ENCODE measurements at places on chromosomes 12 and 14. TPM values are rescaled to one million over a fixed set of nuclear protein-coding genes. Genes with fewer than 3 reads are reported as not detected.

- DNase-seq, result no peak
These were observed 166.3 kb upstream of the DAAM1 start for GRCh38 chr14:59022144-59022543.

GRCh38 chr12:21541773-21542172 lies 15.7 kb downstream of the SPX start:
- DNase-seq, result no peak

- no peak for DNase-seq
These were observed 117.7 kb upstream of the GARIN2 start for GRCh38 chr14:67071506-67071905.

- DNase-seq, result no peak
These were observed 58.5 kb downstream of the WNK1 start for GRCh38 chr12:810671-811415.

Gene RABGGTA
- 36.0 TPM for total RNA-seq

- DNase-seq, result no peak
These were observed 131.4 kb upstream of the CCDC175 start for GRCh38 chr14:59707778-59708561.

GRCh38 chr12:96084624-96085023 lies 49.2 kb upstream of the LTA4H start:
- DNase-seq, result no peak

Gene IQSEC3
- total RNA-seq, result 1.6 TPM

DNA sequence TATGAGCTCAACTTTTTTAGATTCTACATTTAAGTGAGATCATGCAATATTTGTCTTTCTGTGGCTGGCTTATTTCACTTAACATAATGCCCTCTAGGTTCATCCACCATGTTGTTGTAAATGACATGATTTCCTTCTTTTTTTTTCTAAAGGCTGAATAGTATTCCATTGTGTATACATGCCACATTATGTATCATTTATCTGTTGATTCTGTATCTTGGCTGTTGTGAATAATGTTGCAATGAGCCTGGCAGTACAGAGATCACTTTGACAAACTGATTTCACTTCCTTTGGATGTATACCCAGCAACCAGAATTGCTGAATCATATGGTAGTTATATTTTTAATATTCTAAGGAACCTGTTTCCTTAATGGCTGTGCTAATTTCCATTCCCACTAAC lies 19.1 kb downstream of the FBXW8 start:
- DNase-seq, result no peak

Gene C14orf93
- total RNA-seq, result 13.9 TPM

Gene GZMH
- 2.0 TPM for total RNA-seq

Gene MFAP5
- 6.8 TPM for total RNA-seq

- DNase-seq, result no peak
These were observed 124.2 kb downstream of the DENND5B start for GRCh38 chr12:31466768-31467167.

GRCh38 chr12:64756376-64756775 lies 2.8 kb downstream of the GNS start:
- DNase-seq, result no peak

Gene ADAM21
- 0.40 TPM for total RNA-seq

Gene CNOT2
- total RNA-seq, result 75.2 TPM

Gene OR6J1
- total RNA-seq, result not detected

Gene TBC1D30
- 17.1 TPM for total RNA-seq

DNA sequence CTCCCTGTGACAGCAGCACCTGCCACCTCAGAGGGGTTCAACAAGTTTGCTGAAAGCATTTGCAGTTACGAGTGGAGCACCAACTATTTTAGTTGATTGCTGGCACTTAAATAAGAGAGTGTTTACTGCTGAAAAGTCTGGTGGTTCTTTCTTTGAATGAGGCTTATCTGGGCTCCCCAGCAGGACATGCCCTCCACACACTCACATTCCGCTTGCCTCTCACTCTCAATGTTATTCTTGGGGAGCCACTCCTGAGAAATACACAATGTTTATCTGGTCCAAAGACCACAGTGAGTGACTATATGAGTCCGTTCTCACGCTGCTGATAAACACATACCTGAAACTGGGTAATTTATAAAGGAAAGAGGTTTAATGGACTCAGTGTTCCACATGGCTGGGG lies 31.9 kb downstream of the NT5DC3 start:
- no peak for DNase-seq

GRCh38 chr12:43015090-43015737 lies 425.7 kb upstream of the PRICKLE1 start:
- no peak for DNase-seq

DNA sequence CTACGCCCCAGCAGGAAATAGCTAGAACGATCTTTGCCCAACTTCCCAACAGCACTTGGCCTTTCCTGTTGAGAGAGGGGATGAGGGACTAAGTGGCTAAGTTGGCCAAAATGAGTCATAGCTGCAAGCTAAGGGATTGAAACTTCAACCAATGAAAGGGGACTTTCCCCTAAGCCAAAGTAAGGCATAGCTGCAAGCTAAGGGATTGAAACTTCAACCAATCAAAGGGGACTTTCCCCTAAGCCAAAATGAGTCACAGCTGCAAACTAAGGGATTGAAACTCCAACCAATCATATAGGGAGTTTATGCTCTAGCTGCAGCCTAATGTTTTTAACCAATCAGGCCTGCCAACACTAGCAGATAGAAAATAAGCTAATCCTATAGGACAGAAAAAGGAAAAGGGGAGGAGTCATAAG lies 100.5 kb upstream of the SSTR1 start:
- DNase-seq, result no peak

GRCh38 chr12:76080729-76081415 lies 3.6 kb downstream of the NAP1L1 start:
- no peak for DNase-seq

- DNase-seq, result peak; percentile 45
These were observed 21.7 kb upstream of the DUSP6 start for GRCh38 chr12:89373763-89374572.

Gene KRT6C
- not detected for total RNA-seq

Gene CYP27B1
- total RNA-seq, result 1.6 TPM

Gene SPRYD3
- total RNA-seq, result 68.4 TPM

Gene TAS2R10
- total RNA-seq, result 0.92 TPM

DNA sequence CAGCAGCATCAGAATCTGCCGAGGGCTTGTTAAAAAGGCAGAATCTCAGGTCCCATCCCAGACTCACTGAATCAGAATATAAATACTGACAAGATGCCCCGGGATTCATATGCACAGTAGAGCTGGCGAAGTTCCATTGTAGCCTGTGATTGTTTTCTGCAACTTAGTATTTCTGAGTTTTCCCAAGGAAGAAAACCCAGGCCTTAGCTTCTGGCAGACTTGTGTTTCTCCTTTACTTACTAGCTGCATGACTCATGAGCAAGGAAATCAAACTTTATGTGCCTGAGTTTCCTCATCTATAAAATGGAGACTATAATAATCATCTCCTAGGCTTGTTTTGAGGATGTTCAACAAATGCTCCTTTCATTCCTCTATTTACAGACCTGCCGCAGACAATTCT lies 278.5 kb upstream of the PLEKHG7 start:
- no peak for DNase-seq

Gene KLHL33
- 0.92 TPM for total RNA-seq

- no peak for DNase-seq
These were observed 120.7 kb upstream of the PTPRB start for GRCh38 chr12:70757830-70758493.

DNA sequence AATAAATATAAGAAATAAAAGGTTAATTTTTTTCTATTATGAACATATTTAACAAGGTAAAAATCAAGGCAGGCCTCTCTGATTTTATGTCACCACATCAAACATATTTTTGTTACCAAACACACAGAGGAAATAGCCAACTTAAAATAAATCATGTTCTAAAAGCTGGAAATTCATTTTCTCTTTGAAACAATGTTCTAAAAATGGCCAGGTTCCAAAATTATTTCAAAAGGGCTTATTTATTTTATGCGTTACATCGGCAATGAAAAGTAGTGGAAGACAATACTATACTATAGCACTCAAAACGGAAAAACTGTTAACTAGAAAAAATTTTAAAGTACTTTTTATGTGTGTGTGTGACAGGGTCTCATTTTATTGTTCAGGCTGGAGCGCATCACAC lies 24.0 kb upstream of the RASSF8 start:
- no peak for DNase-seq

Gene PPP1R3E
- total RNA-seq, result 24.4 TPM

GRCh38 chr12:25072906-25073650 lies 121.9 kb downstream of the DNAI7 start:
- DNase-seq, result no peak

Gene HRK
- 0.03 TPM for total RNA-seq

- no peak for DNase-seq
These were observed 1.7 kb upstream of the EIF5 start for GRCh38 chr14:103332143-103332919.

DNA sequence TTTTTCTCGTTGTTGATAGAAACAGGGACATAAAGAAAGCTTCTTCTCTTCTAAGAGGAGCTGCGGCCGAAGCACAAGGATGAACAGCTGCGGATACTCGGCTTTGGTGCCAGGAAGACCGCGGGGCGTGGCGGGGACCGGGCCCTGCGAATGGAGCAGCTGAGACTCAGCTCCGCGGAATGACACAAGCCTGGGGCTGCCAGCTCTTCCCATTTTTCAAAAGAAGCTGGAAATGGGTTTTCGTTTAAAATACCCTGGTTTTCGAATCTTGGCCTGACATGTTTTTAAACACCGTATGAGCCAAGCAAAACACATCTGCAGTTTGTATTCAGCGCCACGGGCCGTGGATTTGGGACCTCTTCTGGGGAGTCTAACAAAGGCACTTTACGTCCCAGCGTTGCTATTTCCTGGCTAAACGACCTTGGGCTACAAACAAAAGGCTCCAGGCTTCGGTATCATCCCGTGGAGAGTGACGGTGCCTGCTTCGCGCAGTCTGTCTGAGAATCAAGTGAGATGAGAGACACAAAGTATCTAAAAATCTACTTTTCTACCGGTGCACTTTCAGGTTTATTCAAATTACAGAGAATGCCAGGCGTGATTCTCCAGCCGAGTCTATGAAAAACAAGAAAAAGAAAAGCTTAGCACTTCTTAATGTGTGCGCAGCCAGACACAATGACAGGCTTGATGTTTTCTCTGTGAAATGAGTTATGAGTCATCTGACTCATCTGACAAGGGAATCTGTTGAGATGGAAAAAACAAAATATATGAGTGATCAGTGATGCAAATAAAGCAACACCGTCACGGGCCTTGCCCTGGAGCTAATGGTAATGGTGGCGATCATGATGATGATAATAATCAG lies 114.0 kb upstream of the TMEM132D start:
- peak; percentile 21 for DNase-seq

DNA sequence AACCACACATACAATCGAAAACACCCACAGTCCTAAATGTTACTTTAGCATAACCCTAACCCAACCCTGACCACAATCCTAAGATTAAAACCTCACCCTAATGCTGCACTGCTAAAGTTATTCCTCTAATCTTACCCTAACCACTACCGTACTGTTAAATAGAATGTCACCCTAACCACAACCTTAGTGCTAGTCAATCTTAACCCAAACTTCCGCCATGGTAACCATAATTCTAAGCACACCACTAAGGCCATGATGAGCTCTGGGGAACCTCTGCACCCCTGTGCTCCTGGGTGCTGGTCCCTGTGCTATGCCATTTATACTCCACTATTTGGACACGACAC lies 38.0 kb downstream of the LTBP2 start:
- DNase-seq, result no peak

DNA sequence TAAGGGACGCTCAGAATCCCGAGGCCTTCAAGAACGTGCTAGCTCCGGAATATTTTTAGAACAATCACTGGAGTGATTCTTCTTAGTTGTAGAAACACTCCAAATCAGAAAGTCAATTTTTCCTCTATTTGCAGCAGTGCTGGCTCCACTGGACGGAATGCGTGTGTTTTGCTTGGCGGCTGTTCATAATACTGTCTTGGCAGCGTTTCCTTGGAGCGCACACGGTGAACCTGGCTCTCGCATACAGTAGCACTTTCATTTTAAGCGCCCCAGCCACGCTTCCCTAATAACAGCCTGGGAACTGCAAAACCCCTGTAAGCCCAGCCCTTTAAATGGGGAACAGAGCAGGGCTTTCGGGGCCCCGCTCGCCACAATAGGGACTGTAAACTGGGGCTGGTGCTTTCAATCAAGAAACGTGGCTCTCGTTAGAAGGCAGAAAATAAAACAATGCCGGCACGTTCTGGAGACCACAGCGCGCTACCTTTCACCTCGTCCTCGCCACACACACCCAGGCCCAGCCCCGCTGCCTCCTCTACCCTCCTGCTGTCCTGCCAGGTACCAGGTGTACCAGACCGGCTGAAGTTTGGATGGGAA lies 79.9 kb downstream of the BCL11B start:
- DNase-seq, result peak; percentile 71

DNA sequence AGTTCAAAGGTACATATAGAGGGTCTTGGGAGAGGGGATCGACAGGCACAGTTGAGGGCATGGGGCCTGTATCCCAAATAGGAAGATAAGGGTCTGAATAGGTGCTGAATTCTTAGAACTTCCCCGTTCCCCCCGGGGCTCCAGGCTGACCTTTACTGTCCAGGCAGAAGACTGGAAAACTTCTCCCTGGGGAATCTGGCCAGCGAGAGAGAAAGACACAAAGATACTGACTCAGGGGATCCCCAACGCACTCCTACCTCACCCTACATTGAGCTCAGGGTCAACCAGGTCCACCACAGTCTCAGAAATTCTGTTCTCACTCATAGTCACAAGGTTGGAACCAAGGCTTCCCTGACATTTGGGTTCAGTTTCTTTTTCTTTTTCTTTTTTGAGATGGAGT lies 46.2 kb downstream of the ACACB start:
- DNase-seq, result no peak

Gene KRT79
- not detected for total RNA-seq

DNA sequence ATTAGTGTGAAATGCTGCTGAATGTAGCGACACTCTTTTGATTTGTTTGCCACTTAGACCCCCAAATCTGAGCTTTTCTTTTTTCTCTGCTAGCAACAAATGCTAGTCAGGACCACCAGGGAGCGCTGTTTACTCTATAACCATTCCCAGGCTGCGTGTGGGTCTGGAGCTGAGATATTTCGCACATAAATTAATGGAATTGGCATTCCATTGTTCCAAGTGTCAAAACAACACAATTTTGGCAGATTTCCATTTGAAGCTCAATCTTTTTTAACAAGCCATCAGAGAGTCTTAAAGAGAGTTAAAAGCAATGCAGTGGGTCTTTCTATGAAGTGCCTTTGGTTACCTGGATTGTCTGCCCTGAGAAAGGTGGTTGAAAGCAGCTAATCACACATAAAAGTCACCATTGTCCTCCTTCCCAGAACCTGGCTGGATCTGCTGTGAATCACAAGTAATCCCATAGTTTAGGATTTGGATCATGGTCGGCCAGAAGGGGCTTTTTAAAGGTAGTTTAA lies 7.4 kb upstream of the TMEM132C start:
- DNase-seq, result no peak

DNA sequence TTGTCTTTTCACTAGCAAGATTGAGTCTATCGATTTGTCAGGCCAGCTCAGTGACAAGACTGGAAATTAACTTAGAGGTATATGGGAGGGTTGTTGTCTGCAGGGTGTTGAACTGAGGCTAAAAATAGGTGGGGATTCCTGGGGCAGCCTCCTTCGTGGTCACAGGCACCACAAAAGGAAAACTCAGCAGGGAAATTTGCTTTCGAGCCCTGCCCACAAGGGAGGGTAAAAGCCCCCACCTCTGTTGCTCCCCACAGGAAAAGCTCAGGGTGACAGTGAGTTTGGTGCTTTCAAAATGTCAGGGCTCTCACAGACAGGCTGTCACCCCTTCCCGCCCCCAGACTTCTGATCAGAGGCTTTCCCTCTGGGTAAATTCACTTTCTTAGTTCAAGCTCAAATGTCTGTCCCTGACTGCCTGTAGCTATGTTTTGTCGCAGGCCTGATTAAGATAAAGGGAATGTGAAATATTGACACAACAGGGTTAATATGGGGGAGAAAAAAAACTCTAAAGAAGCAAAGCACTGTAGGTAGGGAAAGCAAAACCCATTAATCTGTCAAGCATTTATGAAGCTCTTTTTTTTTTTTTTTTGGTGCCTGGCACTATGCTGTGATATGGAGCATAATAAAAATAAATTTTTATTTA lies 11.7 kb upstream of the NFKBIA start:
- DNase-seq, result no peak
